ENCODE measurements at places on chromosomes 4 and X.

DNA sequence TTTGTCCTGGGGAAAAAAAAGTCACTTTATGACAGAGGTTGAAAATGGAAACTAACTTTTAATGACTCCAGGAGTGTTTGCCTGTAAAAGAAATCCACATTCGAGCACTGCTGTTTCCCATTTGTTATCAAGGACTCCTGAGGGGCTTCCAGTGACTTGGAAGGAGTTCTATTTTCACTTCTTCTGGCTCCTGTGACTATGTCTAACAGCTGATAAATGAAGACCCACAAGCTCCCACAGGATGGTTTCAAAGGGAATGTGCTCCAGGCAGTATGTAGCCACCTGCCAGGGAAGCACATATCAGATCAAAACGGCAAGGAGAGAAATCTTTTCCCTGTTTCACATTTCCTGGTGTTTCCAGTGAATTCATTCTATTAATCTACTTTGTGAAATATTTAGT, 159.8 kb upstream of the FAM241A start:
- no peak for DNase-seq

DNA sequence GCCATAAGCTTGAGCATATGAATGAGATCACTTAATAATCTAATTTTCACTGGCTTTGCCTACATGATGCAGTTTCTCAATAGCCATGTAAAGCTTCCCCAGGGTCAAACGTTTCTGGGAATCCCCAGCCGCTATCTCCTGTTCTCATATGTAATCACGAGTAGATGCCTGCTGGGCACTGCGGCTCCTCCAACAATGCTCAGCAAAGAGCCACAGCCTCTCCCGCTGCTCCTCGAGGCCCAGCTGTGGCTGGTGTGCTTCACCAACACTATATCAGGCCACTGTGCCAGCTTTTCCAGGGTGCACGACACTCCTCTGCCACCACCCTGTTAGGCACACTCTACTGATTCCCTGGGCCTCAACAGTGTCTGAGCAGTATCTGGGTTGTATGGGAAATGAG, 78.3 kb upstream of the RASGEF1B start:
- DNase-seq, result no peak

DNA sequence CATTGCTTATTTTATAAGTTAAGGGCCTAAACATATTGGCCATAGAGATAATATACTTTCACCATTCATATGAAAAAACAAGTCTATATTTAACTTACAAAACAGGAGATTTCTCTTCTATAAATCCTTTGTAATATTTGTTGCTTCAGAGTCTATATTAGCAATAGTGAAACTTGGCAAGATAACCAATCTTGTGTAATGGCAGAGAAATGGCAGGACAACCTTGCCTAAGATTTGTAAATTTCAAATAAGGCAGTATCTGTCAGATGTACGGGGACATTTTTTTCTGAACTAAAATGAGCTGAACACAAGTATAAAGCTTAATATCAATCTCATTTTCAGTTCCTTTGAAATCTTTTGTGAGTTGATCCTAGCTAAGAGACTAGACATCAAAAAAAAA, 17.8 kb upstream of the CPEB2 start:
- no peak for DNase-seq

GRCh38 chr4:37816719-37817118, 9.8 kb upstream of the PGM2 start:
- DNase-seq, result no peak

DNA sequence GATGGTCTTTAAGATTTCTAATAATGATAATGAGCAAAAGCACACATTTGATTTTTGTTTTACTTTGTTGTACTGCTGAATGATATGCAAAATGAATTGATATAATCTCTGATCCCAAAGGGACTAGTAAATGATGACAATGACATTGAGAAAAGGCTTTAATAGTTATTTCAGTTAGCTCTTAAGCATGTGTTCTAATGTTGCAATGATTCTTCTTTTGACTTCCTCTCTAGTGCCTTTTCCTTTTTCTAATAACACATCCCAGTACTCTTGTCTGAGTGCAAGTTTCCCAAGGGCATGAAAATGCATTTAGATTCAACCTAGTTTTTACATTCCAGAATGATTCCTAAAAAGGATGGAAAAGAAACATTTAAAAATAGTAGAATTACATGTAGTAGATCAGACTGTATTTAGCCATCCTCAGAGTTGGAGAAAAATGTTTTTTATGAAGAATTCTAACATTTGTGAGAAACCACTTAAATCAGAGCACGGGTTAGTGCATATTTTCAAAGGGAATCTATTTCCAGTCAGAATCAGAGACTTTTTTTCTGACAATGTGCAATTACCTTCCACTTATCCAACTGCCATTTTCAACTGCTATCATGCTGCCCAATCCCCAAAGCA, 508.8 kb downstream of the C4orf33 start:
- DNase-seq, result no peak

DNA sequence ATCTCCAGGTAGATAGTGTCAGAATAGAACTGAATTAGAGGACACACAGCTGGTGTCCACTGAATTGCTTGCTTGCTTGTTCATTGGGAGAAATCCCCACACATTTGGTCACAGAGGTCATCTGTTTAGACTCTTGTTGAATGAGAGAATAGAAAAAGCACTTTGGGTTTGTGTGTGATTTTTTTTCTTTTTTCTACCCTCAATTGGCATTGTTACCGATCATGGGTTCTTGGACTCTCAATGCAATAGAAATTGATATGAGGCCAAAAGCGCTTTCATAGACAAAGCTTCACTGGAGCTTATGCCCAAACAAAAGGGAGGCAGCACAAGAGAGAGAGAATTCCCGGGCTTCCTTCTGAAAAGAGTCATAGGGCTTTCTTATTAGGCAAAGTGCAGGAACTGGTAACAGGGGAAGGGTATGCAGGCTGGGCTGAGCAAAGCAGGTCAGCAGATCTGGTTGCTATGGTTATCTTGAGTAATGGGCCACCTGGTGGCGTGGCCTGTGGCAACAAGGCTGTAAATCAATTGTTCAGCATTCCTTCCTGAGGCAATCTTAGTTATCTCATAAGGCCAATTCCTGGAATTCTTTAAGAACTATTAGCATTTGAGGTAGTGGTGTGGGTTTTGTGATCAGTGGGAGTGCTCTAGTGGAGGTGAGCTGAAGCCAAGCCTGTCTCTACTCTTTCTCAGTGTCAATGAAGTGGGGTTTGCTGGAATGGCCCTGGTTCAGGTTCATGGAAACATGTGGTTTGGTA, 5.3 kb upstream of the GPR82 start:
- no peak for DNase-seq

DNA sequence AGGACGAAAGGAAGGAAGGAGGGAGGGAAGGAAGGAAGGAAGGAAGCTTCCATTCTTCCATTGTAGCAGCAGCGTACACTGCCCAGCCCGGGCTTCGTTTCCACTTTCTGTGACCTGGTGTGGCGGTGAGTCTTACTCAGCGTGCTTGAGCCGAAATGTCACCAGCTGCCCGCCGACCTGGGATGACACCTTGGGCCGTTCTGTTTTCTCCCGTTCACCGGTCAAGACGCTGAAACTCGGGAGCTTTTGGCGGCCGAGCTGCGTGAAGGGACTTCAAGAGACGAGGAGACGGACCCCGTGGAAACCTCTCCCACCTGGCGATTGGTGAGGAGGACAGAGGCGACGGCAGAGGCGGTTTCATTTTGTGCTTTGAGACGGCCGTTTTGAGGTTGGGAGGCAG, 47.1 kb upstream of the PPP2R3B start:
- DNase-seq, result no peak

GRCh38 chrX:50622751-50623150, 152.1 kb upstream of the DGKK start:
- peak; percentile 13 for DNase-seq

GRCh38 chrX:22323541-22323940, 50.8 kb downstream of the CBLL2 start:
- DNase-seq, result no peak

- DNase-seq, result no peak
Measured at GRCh38 chr4:153393397-153393796, 48.9 kb downstream of the MND1 start.

GRCh38 chr4:52943677-52944076, 81.6 kb downstream of the RASL11B start:
- no peak for DNase-seq

- peak; percentile 30 for DNase-seq
Measured at GRCh38 chrX:49264460-49264859, at the start of gene FOXP3. Gene FOXP3 (minus strand): TSS chrX:49264710. CDS start chrX:49258505, 6,205 bp downstream.

DNA sequence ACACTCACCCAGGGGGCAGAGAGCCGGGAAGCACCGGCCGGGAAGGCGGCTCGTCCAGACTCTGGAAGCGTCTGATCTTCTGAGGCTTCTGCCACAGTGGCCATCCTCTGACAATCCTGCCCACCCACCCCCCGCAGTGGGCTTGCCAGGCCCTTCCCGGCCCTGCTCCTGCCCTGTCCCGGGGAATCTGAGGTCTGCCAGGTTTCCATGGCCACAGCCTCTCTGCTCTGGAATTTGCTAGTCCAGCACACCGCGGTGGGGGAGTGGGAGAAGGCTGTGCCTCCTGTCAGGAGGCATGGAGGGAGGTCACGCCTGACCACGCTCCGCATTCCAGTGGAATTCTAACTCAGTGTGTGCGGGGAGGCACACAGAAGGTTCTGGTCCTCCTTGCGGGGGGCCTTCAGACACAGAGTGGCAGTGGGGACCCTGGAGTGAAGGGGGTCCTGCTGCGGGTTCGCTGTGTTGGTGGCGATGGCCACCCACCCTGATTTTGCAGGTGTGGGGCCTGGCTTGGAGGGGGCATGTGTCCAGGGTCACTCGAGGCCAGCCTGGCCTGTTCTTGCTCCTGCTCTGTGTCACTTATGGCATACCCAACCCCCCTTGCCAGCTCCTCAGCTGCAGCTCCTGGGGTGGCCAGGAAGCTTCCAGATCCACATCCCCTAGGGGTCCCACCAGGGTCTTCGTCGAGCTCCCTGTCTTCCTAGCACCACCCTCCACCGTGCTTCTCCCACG, 55.6 kb upstream of the ADRA2C start:
- DNase-seq, result no peak

- no peak for DNase-seq
Measured at GRCh38 chr4:105909787-105910281, 14.6 kb downstream of the NPNT start.

DNA sequence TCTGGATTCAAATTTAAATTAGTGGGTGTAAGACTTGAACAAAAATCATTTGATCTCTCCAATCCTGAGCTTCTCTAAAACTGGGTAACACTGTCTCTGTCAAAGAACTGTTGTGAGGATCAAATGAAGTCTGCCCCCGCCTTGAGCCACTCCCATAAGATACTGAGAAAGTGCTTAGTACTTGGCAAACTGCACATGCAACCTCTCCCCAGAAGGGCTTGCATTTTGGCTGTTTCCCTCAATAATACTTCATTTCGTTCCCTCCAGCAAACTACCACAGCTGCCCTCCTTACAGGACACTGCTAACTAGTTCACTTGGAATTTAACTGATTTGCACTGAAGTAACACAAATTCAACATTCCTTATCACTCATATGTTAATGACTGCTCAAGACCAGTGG, 79.8 kb downstream of the APBB2 start:
- no peak for DNase-seq

DNA sequence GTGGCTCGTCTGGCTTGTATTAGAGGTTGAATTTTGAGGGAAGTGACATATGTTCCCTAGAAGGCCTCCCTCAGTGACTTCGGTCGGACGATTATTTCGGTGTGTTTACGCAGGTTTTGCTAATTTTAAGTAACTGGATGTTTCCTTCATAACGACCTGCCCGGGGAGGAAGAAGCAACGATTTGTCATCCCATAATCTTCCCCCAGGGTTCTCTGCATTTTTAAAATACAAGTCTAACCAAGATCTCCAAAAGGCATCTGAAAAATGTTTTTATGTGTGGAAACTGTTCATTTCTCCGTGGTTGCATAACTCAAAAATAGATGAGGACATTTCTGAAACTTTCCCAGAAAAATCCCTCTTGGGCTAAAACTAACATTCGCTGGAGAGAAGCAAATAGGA, 195.4 kb downstream of the SHOX start:
- DNase-seq, result no peak

DNA sequence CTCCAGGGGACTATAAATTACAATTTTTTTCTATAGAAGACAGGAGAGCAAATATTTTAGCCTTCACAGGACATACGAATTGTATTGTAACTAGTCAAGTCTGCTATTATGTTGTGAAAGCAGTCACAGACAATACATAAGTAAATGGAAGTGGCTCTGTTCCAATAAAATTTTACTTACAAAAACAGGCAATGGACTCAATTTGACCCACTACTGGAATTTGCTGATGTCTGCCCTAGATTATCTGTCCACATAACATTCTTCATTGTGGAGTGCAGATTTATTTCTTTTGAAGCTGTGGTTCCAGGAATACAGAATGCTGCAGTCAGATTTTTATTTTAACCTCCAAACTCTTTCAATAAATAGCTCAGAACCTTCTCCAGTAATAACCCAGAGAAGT, 330.3 kb downstream of the PPP4R3C start:
- DNase-seq, result no peak

- no peak for DNase-seq
Measured at GRCh38 chr4:169220447-169220846, 50.3 kb downstream of the SH3RF1 start.

DNA sequence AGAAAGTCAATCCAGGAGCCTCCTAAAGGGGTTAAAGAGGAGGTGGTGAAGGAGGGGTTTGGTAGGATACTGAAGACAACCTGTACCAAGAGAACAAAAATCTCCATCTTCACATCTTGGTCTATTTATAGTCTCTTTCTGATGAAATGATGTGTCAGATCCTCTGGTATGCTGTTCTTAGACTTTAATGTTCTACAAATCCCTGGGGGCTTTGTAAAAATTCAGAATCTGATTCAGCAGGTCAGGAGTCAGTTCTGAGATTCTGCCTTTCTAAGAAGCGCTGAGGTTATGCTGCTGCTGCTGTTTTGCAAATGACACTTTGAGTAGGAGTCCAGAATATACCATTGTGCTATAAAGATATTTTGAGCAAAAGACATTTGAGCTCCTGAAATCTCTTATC, 172.9 kb upstream of the GLRA2 start:
- no peak for DNase-seq

DNA sequence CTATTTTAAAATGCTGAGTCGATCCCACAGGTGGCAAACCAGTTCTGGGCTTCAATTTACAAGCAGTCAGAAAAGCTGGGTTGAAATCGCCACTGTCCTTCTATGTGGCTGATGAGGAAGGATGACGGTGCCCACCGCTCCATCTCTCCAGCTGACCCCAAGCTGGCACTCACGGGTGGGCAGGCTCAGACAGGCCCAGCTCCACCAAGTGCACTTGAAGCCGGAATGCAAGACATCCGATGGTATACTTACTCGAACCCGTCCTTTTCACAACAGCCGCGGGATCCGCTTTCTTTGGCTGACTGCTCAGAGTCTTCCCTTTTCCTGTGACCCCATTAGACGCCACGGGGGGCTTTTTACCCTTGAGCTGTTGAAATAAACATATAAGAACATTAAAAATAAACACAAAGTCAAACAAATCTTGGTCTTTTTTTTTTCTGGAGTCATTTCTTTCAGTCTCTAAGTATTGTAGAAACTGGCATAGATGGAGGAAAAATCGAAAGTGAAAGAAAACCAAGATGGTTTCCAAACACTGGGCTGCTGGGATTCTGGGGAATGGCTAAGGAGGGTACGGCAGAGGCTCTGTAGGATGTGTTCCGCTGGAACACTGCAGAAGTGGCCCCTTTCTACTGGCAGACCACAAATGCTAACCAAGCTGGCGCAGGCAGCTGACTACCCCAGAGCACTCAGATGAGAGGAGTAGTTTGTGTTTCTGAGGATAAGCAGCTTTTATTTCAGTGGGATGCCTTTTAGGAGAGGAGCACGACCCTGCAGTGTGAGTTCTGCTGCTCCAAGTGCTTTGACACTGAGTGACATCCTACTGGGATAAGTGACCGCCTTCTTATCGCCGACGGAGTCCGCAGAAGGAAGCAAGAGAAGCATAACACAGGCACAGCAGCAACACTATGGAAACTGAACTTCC, 160.9 kb downstream of the AFAP1 start:
- no peak for DNase-seq

- DNase-seq, result no peak
Measured at GRCh38 chr4:60579335-60579734, 620.8 kb upstream of the ADGRL3 start.
